Hepatocyte (in vitro differentiated cells): ENCODE measurements at places on chromosomes 13 and 19. TPM values are rescaled to one million over a fixed set of nuclear protein-coding genes. Genes with fewer than 3 reads are reported as not detected.

DNA sequence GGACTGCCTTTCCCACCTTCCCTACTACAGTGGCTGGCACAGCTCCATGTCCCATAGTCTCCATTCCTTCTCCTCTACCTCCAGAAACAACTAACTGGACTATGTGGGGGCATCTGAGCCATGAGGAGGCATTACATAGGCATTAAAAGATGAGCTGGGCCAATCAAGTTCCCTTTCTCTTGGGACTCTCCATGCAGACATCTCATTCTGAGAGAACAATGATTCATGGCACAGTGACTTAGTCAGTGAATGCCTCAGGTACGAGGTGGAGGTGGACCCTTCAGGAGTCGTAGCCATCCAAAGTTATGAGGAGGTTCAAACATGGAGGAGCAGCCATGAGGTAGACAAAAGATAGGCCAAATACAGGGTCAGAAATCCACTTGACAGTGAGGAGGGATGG is 70.0 kb downstream of the GPC6 start:
- DNase-seq, result no peak

GRCh38 chr13:69450245-69450644 is 657.4 kb upstream of the ATXN8OS start:
- no peak for DNase-seq

DNA sequence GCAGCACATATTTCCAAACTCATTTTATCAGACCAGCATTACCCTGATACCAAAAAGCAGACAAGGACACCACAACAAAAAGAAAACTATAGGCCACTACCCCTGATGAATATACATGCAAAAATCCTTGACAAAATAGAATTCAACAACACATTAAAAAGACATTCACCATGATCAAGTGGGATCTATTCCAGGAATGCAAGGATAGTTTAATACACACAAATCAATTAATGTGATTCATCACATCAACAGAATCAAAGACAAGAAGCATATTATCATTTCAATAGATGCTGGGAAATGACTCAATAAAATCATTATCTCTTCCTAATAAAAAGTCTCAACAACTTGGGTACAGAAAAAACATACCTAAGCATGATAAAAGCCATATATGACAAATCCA is 11.2 kb downstream of the ZNF347 start:
- no peak for DNase-seq

The TNFSF13B gene
- polyA plus RNA-seq, result 0.97 and 1.4 TPM in 2 replicates

GRCh38 chr13:78098249-78098648 is 179.6 kb upstream of the EDNRB start:
- DNase-seq, result no peak

DNA sequence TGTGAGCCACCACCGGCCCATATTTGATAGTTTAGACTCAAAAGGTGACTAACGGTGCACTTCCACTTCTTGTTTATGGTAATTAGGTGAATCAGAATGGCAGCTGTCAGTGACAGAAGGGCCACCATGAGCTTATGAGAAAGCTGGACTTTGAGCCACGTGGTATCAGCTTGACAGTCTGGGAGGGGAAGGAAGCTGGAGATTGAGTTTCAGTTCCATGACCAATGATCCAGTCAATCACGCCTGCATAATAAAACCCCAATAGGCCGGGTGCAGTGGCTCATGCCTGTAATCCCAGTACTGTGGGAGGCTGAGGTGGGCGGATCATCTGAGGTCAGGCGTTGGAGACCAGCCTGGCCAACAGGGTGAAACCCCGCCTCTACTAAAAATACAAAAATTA is 8.2 kb downstream of the EID2B start:
- peak; percentile 52 for DNase-seq
